Muscle of back (tissue), 13 donors: ENCODE measurements at places on chromosomes 4 and X.

DNA sequence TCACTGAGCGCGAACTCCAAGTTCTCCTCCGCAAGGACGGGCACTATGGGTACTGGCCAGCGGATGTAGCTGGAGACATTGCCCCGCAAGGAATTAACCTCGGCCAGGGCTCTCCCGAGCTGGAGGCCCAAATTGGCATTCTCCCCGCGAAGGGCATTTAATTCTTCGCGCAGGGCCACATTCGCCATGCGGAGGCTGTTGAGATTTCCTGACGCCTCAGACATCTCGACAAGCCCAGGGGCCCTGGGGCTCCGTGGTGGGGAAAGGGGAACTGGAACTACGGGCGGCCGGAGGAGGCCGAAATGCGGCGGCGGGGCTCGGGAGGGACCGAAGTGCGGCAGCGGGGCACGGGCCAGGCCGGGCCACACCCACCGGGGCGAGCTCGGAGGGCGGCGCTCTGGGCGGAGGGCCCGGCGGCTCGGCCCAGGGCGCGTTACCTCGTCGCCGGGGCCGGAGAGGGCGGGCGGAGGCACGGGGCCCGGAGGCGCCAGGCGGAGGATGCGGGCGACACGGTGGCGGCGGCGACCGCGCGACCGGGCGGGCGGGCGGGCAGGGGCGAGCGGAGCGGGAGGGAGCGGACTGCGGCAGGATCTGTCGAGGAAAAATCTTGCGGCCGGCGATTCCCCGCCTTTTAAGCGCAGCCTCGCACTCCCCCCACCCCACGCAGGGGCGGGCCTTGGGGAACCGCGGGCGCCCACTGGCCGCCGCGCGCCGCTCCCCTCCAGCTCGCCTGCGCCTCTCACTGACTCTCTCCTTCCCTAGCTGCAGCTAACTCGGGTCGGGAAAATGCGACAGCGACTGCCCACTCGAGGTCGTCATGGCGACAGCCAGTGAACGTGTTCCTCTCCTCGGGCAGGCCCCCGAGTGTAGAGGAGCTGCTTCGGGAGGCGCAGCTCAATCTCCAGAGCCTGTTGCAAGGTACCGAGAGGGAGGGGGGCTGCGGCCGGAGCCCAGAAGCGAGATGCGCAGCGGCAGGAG is at the start of gene RTL5:
Gene RTL5 (minus strand): TSS at position 599 of the 978 bp plus-strand sequence.
- DNase-seq: peak; percentile 86

DNA sequence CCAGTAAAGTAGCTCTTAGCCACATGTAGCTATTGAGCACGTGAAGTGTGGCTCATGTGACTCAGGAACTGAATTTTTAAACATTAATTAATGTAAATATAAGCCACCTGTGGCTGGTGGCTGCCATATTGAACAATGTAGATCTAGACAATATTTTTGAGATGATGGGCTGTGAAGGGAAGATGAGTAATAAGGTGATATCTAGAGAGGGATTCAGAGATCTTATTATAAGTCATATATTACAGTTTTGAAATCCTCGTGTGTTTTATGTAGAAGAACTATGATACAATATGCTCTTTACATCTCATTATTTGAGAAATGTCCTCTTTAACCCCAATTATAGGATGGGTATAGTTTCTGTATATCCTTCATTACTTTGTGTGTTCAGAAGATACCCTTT is 5.6 kb downstream of the GAR1 start:
- no peak for DNase-seq

- no peak for DNase-seq
Observed at GRCh38 chr4:166075599-166075998, 202.6 kb downstream of the TLL1 start.

DNA sequence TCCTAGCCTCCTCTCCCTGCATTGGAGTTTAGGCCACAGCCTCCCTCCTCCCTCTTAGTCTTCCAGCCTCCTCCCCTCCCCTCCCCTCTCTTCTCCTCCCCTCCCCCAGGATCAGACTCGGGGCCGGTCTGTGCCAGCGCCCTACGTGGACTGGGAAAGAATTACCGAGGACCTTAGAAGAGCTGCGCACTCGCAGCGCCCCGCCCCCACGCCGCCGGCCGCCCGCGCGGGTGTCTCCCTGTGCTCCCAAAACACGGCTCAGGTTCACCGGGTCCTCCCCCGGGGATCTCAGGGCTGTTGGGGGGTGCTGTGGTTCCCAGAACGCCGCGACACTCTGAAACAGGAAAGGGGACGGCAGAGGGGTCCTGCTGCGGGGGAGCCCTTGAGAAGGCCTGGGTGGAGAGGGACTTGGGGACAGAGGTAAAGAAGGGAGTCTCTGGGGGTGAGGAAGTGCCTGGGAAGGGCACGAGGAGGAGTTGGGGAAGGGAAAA is 122.3 kb upstream of the TBL1X start:
- DNase-seq: peak; percentile 85

- DNase-seq: no peak
Observed at GRCh38 chrX:154028502-154029184, 8.9 kb upstream of the IRAK1 start.

DNA sequence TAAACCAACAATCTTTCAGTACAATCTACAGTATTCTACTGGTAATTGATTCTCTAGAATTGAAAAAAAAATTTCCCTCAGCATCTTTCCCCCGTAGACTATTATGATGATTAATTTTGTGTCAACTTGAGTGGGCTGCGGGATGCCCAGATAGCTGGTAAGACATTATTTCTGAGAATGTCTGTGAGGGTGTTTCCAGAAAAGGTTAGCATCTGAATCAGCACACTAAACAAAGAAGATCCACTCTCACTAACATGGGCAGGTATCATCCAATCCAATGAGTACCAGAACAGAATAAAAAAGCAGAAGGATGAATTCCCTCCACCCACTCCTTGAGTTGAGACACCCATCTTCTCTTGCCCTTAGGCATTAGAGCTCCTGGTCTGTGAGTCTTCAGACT is 186.1 kb upstream of the MAB21L2 start:
- no peak for DNase-seq

DNA sequence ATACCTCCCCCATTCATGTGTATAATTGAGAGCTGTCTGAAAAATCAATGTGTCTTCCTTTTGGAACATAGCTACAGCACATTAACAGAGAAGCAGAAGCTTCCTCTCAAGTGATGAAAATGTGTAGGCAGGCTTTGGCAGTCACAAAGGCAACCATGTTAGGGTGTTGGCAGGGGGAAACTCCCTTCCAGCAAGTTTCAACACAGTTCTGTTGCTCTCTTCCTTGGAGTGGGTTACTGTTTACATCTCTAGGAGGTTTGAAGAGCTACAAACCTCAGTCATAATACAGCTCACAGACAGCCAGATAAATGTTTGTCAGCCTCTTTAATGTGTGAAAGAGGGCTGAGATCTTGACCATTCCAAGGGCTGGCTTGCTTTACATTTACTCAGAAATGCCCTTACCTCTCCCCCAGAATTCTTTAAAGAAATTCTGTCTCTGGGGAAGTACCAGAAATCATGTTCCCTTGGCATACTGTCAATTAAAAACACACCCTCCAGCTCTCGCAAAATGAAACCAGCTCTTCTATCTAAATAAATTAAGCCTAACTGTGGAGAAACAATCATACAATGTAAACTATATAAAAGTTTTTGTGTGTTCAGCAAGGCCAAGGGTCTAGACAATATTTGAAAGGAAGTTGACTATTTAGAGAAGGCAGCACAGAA is 18.9 kb downstream of the ZBTB33 start:
- no peak for DNase-seq

DNA sequence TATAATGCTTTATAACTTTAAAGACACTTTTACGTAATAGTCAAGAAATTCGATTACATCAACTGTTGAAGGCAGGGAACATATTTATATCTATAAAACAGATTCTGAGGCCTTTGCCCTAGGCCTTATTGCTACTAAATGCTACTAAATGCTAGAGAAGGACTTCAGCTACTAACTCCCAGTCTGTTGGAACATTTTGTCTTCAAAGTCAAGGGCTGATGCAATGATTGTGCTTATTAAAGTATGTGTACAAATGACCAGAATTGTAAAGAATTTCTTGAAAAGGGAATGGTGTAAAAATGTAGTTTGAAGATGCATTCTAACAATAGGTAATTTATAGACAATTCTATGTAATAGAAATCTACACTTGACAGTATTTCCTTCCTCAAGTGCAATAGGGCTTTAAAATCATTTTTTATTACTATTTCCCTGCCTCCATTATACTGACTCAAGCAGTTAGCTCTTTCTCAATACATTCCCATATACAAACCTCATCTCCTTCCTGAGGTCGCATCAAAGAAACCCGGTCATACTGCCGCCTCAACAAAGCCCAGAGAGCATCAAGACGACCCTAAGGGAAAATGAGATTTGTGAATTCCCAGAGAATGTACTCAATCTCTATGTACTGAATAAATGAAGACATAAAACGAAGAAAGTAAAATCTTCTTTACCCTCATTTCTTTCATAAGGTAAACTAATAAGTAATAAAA is 95.7 kb downstream of the ANTXR2 start:
- no peak for DNase-seq

DNA sequence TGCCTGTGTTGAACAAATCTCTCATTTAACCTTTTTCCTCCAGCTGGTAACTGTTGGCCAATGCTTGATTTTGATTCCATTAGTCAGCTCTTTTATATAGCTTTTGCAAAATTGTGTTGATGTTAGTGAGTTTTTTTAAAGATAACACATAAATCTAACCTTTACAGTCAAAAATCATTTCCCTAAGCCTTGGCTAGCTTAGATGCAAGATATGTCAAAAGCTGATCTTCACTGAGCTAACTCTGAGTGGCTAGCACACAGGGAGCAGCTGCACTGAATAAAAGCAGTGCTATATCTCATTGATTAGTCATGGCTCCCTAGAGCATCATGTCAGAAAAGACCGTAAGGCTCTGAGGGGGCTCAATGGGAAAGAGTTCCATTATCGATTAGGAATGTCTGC is 78.7 kb downstream of the PPARGC1A start:
- DNase-seq: peak; percentile 31

DNA sequence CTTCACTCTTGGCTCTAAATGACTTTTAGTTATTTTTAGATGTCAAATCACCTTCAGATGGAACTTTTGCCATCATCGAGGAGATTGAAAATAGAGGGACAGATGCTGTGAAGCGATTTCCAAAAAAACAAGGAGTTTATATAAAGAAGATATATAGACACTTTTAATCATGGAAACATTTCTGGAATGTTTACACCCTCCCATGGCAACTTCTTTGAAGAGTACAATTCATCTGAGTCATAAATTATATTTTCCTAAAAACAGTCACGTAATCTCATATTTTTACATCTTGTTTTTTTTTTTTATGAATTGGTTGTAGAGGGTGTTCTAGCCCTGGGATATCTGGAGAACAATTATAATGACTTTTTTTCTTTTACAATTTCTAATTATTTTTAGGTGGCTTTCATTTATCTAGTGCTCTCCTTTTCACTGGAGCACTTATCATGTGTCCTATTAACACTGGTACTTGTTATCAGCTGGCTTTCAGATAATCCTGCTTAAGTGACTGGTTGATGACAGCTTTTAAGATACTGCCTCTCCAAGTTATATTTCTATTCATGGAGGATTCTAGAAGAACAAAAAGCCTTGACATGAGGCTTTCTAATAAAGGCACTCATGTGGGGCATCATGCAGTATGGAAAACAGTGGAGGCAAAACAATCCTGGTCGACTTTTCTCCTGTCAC is 24.9 kb downstream of the PCDH7 start:
- peak; percentile 16 for DNase-seq

DNA sequence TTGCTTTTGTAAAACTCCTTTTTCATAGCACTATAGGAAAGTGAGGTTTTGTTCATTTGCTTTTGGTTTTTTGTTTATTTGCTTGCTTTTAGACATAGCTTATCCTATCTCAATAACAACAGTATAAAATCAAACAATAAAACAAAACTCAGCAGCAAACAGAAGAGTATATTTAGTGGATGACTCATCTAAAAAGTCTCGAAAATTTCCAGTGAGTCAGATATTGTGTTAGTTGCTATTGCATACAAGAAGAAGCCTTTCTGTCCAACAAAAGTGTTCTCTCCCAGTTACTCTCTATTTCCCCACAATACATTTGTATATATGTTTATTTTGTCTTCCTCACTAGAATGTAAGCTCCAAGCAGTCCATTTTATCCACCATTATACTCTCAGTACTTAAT is 36.0 kb upstream of the NPNT start:
- no peak for DNase-seq

DNA sequence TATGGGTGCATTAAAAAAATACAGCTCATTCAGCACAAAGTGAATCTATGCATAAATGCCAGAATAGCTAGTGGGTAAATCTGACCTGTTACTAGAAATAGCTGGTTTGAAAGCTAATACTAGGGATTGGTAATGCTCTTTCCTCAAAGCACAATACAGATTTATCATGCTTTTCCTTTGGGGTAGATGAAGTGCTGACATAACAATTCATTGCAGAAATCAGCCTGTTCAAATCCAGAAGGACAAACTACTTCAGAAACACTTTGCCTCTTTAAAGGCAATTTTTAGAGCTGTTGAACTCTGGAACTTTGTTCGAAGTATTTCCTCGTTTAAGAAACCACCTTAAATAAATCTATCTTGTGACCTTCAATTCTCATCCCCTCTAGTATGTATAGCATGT is 957.9 kb downstream of the ARAP2 start:
- no peak for DNase-seq

GRCh38 chr4:26296021-26296420 is 24.8 kb upstream of the RBPJ start:
- DNase-seq: no peak

DNA sequence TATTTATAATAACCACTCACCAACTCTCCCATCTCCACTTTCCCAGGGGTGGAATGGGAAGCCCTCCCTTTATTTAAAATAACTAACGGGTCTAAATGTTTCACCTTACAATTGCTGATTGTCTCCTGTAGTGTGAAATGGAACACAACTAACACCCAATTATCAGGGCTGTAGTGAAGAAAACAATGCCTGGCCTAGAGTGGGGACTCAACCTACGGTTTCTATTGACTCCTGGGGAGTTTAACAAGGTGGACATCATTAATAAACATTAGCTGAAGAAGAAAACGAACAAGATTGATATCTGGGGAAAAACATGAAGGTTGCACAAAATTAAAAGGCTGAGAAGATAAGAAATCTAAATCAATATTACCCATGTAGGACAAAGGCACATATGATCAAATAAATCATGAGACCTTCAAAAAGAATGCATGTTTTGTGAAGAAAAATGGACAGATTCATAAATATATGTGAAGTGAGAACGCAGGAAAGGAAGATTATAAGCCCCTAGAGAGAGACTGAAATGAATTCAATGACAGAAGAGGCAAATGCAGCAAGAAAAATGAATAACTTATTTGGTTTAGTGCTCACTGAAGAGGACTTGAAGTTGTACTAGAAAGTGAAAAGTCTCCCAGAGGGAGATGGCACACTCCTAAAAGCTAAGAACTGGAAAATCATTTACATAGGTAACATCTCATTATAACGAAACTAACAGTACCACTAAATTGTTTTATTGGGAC is 593.0 kb upstream of the AADAT start:
- no peak for DNase-seq

GRCh38 chr4:175087145-175087544 is 169.0 kb downstream of the ADAM29 start:
- DNase-seq: no peak

DNA sequence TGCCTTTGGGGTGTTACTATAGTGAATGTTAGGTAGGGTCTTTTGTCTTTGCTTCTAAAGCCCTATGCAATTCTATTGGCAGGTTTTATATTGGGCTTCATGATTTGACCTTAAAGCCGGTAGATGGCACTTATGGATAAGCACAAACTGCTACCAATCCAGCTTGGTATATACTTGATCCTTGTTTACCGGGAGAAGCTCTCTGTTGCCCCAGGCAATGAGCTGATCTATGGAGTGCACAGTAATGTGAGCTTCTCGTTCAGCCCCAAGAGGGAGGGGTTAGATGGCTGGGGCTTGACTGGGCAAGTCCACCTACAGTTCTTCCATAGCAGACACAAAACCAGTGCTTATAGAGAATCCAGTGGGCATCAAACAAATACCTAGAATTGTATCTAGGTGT is 287.2 kb upstream of the CT83 start:
- DNase-seq: no peak
